ENCODE measurements at places on chromosomes 1 and 21.
A peak's percentile ranks its signal among the peaks of the same experiment; 100 is the strongest.

DNA sequence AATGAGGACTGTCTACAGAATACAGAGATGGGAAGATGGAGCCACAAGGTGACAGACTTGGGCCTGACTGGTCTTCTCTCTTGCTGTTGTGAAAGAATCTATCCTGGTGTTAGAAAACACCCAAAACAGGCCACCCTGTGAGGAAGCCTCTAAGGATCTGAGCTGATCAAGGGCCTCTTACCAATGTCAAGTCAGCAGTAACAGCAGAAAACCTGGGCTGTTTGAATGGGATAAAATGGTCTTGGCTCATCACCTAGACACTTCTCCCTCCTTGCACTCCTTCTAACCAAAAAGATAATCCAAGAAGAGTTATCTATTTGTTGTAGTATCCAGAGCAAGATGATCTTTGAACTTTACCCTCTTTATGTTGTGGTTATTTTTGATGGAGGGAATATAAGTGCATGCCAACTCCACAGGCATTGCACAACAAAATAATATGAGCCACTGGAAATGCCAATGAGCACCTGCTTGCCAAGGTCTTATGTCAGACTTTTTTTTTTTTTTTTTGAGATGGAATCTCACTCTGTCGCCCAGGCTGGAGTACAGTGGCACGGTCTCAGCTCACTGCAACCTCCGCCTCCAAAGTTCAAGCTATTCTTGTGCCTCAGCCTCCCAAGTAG lies 32.8 kb upstream of the ZNF281 start:
- no peak for DNase-seq

DNA sequence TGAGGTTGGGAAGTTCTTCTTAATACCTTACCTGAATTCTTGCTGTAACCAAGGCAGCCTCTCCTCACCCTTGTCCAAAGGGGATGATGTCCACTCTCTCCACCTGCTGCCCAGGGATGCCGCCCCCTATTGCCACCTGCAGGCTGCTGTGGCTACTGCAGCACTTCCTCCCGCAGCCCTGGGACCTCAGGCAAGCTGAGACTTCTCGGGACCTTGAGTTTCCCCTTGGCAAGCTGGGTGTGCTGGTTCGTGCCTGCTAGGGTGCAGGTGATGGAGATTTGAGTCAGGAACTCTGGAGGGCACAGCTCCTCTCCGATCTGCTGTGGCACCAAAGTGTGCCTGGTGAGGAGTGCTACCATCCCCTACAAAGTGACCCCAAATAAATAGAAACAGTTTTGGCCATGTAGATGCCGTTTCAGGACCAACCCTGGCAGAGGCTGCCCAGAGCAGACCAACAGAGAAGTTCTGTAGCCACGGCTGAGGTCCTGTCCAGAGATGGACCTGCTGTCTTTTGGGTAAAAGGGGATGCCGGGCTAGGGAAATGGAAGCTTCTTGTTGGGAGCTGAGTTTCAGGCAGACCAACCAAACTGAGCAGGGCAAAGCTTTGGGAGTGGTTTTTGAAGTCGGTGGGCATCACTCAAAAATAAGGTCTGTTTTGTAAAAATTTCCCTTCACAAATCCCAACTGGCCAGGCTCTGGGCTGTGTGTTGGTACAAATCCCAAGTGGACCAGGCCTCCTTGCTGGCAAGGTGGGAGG lies 31.7 kb downstream of the RUNX3 start:
- DNase-seq, result no peak

DNA sequence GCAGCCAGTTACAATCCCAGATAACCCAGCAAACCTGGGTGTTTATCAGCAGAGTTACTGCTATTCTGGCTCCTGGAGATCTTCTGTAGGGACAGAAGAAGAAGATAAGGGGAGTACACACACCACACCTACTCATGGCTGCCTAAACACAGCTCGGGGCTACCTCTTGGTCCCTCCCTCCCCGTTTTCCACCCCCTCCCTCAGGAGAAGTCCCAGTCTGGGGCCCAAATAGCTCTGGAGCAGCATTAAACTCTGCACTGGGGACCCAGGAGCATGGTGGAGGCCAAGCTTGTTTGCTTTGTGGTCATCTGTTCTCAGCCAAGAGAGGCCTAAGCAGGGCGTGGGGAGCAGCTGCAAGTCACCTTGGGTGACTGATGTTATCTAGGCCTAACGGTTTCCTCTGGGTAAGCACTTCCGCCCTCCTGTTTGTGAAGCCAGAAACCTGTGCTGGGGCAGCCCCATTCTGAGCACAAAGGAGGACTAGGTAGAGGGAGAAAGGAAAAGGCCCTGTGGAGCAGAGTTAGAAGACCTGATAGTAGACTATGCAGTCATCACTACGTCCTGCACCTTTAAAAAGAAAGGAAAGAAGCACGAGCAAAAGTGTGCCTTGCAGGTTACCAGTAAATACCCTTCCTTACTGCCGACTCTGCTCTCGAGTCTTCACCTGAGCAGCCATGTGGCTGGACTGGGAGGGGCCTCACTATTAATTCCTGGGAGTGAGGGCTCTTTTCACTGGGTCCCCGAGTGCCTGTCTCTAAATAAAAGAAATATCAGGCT lies 2.0 kb upstream of the RCSD1 start:
- DNase-seq, result peak; percentile 27

- DNase-seq, result no peak
Observed at GRCh38 chr1:9441451-9442133, 97.7 kb upstream of the SLC25A33 start.

- no peak for DNase-seq
Observed at GRCh38 chr1:75985827-75986226, 53.6 kb upstream of the ASB17 start.

Data from H54 (cell line).